ENCODE measurements at places on chromosomes 4 and X.

GRCh38 chr4:112189754-112190153 lies 41.8 kb upstream of the AP1AR start:
- peak; percentile 11 for DNase-seq

GRCh38 chrX:147342197-147342596 lies 527.7 kb upstream of the CXorf51A start:
- no peak for DNase-seq

DNA sequence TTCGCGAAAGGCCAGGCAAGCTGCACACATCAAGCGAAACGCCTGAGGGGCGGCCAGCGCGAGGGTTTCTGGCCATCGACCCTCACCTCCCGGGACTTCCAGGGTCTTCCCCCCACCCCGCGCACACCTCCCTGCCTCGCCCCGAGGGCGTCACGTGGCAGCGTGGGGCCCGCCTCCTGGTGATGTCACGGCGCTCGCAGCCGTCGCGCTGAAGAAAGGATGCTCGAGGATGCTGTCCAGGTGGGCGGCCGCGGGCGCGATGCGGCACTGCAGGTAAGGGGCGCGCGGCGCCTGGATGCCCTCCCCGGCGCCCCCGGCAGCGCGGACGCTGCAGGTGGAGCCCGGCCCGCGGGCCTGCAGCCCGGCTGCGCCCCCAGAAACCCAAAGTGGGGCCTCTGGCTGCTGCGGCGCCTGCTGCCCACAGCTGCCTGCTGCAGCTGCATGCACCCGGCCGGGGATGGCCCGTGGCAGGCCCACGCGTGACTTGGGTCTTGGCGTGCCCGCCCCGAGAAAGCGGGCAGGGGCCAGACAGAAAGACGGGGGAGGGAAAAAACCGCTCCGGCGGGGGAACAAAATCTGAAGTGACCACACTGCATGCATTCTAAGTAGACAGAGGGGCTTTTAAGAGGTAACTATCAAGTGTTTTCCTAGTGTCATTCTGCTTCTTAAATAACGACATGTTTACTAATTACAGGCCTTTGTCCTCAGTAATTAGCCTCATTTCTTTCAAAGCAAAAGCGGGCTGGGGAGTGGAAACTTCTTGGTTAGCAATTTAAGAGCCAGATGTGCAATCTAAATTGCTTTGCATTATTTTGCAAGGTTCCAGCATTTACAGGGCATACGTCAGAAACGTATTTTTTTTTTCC lies 1.7 kb downstream of the CLCN4 start:
- no peak for DNase-seq

DNA sequence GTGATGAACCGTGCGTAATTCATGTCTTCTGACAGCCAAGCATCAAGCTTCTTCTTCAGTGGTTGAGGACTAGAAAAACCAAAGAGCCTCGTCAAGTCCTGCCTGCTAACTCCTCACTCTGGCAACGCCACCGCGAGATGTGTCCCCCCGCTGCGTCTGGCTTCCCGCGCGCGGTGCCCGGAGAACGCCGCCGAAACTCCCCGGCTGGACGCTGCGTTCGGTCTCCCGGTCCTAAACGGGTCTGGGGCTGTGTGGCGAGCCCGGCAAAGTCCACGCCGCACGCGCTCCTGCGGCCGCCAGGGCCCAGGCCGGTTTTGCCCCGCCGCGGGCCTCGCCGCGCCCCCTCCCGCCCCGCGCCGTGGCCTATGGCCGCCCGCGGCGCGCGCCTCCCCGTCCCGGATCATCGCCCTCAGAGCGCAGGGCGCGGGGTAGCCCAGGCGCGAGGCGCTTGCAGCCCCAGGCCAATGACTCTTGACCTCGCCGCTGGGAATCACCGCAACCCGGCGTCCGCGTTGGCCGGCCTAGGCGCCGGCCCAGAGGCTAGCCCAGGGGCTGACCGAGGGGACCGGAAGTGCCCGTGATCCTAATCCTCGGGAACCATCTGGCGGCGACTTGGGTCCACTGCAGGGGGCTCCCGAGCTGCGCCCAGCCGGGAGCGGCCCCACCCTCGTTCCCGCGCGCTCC lies at the start of gene AADAT:
Gene AADAT, minus strand, starts transcription at position 289 of the 684 bp plus-strand sequence. Its CDS starts 266 bp downstream, at position 23.
- DNase-seq: peak; percentile 27

DNA sequence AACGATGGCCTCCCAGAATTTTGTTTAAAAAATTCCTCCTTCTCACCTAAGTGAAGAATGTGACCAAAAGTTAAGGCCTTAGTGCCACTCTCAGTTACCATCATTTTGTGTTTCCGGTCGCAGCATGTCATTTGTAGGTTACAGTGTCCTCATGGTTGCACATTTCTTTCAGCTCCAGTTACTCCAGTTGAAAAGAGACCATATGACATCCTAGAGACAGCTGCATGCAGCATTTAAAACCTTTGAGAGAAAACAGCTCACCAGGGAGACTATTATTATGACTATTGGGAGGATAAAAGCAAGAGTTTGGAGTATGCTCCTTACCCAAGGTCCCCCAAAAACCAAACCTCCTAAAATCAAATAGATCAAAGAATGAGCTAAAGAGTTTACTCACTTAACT lies 45.8 kb downstream of the MGARP start:
- no peak for DNase-seq

All from bronchial epithelial cell (primary cell).